Lung microvascular endothelial cell (primary cell): ENCODE measurements at places on chromosomes 16 and 17. TPM values are rescaled to one million over a fixed set of nuclear protein-coding genes. Genes with fewer than 3 reads are reported as not detected.

Gene SAP30BP
- total RNA-seq: 36.8 and 43.7 TPM in 2 replicates

GRCh38 chr17:42310787-42311215 lies 22.5 kb downstream of the STAT5A start:
- no peak for DNase-seq

- no peak for DNase-seq
These were observed 2.7 kb downstream of the HSD3B7 start for GRCh38 chr16:30987581-30988190.

DNA sequence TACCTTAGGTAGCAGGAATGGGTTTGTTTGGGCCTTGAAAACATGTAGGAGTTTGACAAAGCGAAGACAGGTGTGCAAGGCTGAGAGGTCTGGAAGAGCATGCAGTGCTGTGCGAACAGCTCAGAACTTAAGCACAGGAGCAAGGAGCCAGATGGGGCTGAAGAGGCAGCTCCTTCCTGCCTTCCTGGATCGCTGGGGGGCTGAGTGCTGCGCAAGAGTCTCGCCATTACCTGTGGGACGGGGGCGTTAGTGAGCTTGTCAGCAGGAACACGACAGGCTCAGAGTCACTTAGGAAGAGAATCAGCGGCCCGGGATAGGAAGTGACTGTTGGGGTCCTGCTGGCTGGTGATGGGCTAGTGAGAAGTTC lies 464 bp upstream of the MRM1 start:
- DNase-seq: no peak

DNA sequence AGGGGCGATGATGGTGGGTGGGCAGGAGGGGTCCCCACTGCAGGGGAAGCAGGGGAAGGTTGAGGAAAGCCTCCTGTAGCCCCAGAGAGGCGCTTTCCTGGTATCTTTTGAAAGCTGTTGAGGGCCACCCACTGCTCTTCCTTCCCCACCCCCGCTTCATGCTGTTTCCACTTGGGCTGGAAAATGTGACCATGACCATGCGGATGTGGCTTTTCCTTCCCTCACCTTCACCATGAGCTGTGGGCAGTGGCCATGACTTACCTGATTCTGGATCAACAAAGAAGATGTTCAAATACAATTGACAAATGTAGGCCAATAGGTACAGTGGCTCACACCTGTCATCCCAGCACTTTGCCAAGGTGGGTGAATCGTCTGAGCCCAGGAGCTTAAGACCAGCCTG lies 13.8 kb downstream of the MVP start:
- DNase-seq: no peak

DNA sequence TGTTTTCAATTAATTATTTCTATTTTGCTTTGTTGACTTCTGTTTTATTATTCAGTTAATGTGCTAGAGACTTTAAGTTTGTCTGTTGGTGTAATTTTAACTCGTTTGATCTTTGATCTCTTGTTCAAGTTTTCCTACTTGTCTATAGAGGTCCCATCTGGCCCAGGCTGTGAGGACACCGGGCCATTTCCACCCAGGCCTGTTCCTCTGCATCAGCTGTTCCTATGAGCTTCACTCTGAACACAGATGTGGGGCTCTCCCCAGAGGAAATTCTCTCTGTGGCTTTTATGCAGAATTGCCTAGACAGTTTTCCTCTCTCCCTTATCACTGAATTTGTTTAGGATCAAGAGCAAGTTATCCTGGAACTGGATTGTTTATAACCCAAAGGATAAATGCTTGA lies 44.7 kb downstream of the MYO18A start:
- no peak for DNase-seq

GRCh38 chr16:16972831-16973230 lies 497.9 kb downstream of the XYLT1 start:
- no peak for DNase-seq

- no peak for DNase-seq
These were observed 21.3 kb upstream of the SMIM5 start for GRCh38 chr17:75611851-75612429.

- no peak for DNase-seq
These were observed 10.7 kb downstream of the SGSM2 start for GRCh38 chr17:2347805-2348685.

DNA sequence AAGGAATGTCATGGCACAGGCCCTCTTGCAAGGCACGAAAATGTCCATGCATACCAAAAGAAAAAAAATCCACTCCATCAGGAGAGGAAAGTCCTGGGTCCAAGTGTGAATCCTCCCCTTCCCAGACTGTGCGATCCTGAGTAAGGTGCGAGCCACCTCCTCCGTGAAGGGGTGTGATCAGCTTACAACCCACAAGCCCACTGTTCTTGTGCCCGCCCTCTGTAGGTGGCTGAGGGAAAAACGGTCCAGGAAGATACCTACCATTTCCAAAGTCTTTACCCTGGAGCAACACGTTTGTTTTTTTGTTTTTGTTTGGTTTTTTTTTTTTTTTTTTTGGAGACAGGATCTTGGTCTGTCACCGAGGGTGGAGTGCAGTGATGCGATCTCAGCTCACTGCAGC lies 116.5 kb downstream of the ZNF423 start:
- DNase-seq: no peak

GRCh38 chr16:66427036-66427860 lies at the start of gene BEAN1:
BEAN1 (plus strand) TSS chr16:66427295; CDS start chr16:66437677, 10,382 bp downstream.
- no peak for DNase-seq
